ENCODE measurements at places on chromosomes 13 and 19.
A peak's percentile ranks its signal among the peaks of the same experiment; 100 is the strongest.

DNA sequence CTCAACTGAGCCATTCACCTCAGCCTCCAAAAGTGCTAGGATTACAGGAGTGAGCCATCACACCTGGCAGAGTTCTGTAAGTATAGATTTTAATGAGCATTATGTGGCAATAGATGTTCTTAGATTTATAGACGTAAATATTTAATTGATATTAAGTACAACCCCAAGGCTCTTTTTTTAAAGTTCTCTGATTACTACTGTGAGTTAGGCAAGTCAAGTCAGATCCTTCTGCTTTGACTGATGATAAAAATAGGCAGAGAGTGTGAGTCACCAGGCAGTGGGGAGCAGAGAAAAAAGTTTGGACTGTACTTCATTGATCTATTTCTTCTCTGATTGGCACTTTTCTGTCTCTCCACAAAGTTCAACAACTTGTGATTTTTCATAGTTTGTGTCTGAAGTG, 1379.9 kb downstream of the UQCRFS1 start:
- no peak for DNase-seq

- DNase-seq = no peak
Observed at GRCh38 chr13:102700088-102701031, 5.5 kb upstream of the METTL21C start.

DNA sequence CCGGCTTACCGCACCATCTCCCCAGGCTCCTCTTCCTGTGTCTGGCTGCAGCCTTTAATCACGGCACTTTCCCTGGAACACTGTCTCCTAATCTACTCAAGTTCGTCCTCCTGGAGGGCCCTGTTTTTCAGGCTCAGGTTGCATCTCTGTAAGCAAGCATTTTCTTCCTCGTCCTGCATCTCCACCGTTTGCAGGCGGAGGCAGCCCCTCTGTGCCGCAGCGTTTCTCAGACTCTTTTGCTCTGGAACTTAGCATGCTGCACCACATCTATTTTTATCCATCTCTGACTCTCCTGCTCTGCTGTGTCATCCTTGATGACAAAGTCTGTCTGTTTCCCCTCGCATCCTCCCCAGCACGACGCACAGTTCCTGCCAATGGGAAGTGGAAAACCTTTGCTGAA, 117.5 kb downstream of the ATP8A2 start:
- no peak for DNase-seq

DNA sequence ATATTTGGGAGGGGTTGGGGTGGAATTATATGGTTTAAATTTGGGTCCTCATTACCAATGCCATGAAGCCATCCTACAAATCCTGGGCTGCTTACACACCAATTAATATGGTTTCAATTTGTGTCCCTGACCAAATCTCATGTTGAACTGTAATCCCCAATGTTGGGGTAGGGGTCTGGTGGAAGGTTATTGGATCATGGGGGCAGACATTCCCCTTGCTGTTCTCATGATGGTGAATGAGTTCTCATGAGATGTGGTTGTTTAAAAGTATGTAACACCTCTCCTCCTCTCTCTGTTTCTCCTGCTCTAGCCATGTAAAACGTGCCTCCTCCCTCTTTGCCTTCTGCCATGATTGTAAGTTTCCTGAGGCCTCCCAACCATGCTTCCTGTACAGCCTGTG, 46.6 kb upstream of the FAM124A start:
- DNase-seq = no peak

- DNase-seq = no peak
Observed at GRCh38 chr19:13001502-13002165, 6.4 kb downstream of the NFIX start.

GRCh38 chr13:43730642-43731041, 56.1 kb downstream of the ENOX1 start:
- DNase-seq = no peak

DNA sequence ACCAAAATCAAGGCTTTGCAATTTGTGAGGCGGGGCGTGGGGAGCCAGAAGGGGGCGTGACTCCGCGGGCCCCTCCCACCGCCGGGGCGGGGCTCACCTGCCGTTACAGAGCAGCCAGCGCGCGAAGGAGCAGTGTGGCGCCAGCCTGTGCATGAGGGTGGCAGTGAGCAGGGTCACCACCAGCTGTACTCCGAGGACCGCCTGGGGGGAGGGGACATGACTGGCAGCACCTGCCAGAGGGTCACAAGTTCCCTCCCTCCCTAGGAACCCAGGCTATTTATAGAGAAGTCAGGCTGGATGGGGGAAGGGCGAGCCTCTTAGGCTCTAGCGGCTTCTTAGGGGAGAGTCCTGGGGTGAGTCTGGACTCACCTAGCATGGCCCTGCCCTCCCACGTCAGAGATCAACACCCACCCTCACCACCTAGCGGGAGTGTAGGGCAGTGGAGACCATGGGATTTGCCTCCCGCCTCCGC, 3.6 kb downstream of the TMEM161A start:
- no peak for DNase-seq

DNA sequence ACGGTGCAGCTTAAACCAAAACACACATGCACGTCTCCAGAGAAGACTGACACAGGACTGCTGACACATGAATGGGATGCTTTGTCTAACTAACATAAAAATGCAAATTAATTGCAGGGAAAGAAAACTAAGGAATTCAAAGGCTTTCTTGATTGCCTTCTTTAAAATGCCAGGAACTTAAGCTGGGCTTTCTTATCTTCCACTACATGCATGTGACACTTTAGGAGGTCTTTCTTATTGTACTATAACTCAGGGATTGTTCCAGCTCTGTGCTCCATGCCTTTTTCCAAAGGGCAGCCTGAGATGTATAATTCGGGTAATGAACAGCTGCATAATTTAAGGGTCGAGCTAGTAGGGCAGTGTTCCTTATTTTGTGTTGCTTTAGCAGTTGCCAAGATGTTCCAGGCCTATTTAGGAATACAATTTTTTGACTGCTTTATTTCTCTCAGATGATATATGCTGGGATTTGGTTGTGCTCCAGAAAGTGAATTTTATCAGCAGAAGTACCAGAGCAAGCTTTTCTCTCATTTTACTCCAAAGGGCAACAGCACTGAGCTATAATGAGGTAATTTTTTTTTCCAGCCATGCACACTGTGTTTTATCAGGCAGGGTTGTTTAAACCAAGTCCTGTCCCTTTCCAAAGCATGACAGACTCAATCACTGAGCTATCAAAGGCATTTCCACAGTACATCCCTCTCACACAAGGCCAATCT, 885.2 kb downstream of the PCDH9 start:
- no peak for DNase-seq

DNA sequence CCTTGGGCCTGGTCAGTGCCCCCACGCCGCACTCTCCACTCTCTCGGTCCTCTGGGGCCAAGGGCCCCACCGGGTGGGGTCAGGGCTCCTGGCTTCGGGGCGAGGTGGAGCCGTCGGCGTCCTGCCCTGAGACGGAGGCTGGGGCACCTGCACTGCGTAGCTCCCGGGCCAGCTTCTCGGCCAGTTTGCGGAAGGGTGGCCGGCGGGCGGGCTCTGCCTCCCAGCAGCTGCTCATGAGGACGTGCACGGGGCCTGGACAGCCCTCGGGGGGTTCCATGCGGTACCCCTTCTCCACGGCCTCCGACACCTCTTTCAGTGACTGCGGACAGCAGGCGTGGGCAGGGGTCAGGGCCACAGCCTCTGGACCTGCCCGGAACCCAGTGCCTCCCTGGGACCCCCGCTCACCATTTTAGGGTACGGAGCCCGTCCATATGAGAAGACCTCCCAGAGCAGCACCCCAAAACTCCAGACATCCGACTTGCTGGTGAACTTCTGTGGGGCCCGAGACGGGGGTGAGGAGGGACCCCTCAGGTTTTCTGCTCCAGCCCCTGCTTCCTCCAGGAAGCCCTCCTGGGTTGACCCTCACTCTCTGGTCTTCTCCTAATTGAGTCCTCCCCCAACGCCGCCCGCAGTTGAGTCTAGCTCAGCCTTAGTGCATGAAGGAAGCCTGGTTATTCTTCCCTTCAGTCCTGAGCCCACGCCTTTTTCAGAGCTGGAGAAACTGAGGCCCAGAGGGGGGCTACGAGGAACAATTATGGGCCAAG, 6.3 kb upstream of the RAX2 start:
- no peak for DNase-seq

GRCh38 chr13:48579165-48579918, 46.5 kb upstream of the RCBTB2 start:
- peak; percentile 91 for DNase-seq

DNA sequence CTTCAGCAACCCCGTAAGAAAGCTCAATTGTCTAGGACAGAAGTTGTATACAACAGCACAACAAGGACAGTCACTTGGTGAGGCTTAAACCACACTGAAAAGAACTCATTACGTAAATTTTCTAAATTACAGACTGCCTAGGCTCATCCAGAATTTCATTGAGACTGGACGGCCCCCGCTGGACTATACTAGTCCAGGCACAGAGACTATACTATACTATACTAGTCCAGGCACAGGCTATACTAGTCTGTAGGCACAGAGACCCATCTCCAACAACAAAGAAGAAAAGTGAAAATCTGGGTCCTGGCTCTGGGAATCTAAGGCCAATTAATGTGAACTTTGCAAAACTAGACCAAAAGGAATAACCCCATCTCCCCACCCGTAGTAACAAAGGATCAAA, 700 bp downstream of the ZNF816 start:
- no peak for DNase-seq

- no peak for DNase-seq
Observed at GRCh38 chr13:99273128-99273527, 14.9 kb upstream of the GPR18 start.

DNA sequence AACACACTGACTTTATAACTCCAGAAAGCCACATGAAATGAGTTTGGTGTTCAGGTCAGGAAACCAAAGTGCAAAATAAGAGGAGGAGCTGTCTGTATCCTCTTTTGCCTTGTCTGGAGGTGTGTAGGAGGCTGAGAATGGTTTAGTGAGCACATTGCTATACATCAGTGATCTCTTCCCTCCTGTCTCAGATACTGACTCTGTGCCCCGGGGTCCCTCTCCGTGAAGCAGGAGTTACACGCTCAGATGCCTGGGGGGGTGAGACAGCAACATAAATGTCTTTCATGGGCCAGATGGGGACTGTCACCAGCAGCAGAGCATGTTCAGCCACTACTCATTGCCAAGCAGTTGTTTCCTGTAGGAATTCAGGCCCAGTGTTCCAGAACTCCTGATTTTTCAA, 285.4 kb downstream of the ATP8A2 start:
- DNase-seq = no peak

DNA sequence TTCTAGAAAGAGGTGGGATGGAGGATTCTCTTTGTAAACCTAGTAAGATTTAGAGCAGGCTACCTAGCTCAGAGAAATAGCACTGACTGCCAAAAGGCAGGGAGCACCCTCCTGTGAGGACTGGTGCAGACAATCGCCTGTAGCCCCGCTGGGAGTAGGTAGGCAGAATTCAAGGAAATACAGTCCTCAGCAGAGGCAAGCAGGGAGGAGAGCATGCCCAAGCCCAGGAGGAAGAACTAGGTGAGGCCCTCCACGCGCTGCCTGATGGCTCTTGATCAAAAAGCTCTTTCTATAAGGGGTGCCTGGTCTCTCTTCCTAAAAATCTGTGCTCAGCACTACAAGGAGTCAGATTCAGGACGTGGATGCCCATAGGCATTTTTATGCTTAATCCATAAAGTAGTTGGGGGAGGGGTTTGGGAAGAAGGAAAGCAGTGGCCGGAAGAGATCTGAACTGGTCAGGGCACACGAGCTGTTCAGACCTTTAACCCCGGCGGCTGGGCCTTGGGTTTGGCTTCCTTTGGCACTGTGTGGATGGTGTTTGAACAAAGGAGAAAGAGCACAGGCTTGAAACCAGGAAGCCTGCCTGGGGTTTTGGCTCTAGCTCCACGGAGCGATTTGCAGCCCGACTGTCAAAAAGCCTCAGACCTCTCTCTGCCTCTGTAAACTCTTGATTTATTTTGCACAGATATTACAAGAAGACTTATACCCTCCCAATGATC, 320.6 kb downstream of the FOXO1 start:
- DNase-seq = no peak

- DNase-seq = peak; percentile 27
Observed at GRCh38 chr19:3370728-3371591, 4.6 kb downstream of the NFIC start.

DNA sequence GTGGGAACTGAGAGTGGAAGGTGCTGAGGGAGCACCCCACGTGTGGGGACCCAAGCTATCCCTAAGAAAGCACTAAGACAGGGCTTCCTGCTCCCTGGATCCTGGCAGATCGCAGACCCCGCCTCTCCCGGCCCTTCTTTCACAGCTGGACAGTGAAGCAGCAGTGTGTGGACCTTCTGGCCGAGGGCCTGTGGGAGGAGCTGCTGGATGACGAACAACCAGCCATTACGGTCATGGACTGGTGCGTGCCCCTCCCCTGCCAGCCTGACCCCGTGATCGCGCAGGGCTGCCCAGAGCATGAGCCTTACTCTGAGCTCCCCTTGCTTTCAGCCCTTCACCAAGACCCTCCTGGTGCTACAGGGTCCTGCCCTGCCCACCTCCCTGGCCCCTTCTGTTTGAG, 2.3 kb downstream of the NCCRP1 start:
- no peak for DNase-seq
